NCI-H1092 treated with DMSO at 0.1 percent for 48 hours (cell line): ENCODE measurements at places on chromosomes 11 and 22.

GRCh38 chr11:120212259-120212878 is 1.5 kb downstream of the OAF start:
- DNase-seq, result no peak

DNA sequence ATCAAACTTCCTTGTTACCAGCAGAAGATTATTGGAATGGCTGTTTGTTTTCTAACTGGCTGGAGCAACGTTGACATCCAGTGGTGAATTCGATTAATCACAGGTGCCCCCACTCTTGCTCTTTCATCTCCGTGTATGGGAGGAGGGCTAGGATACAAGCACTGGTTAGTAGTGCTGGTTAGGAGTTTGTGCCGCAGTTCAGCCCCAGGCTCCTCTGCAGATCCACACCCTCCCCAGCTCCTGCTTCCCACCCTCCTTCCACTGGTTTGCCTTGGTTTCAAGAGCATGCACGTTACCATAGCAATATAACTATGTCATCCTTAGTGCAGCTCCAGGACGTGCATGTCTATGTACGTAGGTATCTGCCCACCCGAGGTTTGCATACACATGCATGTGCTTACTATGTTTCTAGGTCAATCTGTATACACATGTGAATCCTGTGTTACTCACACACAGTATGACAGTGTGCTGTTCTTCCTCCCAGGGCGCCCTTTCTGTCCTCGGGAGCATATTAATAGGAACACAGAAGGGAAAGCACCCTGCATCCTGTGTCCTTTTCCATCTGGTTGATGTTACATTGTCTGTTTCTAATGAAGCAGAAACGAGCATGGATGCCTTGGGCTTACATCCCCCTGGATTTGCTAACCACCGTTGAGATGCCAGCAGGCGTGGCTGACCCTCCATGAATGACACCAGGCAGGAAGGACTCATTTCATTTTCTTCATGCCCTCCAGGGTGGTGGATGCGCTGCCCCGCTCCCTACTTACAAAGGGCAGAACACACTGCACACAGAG is 539.3 kb downstream of the OPCML start:
- peak; percentile 75 for DNase-seq

GRCh38 chr11:118267486-118267885 is 3.4 kb upstream of the MPZL2 start:
- no peak for DNase-seq

DNA sequence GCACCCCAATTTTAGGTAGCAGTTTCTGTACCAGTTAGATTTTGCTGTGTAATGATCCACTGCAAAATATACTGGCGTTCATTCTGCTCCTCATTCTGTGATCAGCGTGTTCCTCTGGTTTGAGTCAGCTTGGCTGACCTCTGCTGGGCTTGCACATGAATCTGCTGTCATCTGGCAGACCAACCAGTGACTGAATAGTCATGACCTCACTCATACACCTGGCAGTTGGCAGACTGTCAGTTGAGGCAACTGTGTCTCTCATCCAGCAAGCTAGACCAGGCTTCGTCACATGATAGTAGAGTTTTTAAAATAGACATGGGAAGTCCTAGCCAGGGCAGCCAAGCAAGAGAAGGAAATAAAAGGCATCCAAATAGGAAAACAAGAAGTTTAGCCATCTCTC is 316.3 kb upstream of the LARGE1 start:
- DNase-seq, result no peak

DNA sequence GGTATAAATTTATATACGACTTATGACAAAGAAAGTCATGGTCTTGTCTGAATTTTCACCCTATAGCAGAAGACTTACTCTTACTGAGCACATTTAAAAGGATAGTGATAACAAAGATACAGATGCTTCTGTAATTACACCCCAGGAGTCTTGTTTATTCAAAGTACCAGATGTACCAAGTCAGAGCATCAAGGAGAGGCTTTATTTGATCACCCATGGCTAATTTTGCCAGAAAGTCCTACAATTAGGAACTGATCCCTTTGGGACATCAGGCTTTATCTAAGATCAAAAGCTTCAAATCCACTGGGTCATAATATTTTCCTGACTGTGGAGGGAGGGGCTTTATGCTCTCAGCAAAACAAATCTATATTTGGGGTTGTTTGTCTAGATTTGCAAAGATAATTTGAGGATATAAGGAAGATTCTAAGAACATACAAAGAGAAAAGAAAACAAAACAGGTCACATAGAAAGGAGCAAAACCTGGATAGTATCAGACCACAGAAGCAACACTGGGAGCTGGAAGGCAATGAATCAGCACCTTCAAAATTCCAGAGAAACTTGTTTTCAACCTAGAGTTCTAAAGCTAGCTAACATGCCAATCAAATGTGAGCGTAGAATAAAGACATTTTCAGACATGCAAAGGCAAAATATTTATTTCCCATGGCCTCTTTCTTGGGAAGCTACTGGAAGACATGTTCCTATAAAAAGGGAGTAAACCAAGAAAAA is 124.8 kb upstream of the CSNK2A3 start:
- peak; percentile 7 for DNase-seq

DNA sequence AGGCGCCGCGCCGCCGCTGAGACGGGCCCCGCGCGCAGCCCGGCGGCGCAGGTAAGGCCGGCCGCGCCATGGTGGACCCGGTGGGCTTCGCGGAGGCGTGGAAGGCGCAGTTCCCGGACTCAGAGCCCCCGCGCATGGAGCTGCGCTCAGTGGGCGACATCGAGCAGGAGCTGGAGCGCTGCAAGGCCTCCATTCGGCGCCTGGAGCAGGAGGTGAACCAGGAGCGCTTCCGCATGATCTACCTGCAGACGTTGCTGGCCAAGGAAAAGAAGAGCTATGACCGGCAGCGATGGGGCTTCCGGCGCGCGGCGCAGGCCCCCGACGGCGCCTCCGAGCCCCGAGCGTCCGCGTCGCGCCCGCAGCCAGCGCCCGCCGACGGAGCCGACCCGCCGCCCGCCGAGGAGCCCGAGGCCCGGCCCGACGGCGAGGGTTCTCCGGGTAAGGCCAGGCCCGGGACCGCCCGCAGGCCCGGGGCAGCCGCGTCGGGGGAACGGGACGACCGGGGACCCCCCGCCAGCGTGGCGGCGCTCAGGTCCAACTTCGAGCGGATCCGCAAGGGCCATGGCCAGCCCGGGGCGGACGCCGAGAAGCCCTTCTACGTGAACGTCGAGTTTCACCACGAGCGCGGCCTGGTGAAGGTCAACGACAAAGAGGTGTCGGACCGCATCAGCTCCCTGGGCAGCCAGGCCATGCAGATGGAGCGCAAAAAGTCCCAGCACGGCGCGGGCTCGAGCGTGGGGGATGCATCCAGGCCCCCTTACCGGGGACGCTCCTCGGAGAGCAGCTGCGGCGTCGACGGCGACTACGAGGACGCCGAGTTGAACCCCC is 798 bp downstream of the BCR start:
- no peak for DNase-seq

DNA sequence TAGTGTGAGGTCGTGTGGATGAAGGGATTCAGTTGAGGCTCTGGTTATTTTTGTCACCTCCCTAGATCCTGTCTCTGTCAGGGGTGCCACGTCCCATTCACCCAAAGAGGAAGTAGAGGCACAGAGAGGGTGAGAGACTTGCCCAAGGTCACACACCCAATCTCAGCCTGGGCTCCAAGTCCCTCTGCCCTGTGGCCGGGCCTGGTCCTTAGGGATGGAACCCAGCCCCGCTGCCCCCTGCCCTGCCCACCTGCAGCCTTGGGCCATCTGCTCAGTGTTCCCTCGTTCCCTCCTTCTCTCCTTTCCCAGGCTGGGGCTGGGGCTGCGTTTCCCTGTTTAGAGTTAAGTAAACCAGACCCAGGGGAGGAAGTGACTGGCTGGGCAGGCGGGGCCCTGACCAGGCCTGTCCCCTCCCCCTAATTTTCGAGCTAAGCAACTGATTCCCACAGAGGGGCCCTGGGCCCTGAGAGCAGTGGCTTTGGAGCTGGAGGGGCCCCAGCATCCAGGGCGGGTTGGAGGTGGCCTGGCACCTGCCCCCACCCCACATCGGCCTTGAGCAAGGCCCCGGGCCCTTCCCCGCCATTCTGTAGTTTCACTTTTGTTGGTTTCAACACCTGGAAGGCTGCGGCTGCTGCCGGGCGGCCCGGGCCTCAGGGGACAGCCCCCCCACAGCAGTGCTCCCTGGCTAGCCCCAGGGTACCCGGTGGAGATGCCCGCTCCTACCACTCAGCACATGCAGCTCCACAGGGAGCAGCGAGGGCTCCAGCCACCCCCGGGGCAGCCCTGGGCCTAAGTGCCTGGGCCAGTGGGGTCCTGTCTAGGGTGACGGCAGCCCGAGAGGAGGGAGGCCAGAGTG is 1.5 kb downstream of the TCIRG1 start:
- no peak for DNase-seq

DNA sequence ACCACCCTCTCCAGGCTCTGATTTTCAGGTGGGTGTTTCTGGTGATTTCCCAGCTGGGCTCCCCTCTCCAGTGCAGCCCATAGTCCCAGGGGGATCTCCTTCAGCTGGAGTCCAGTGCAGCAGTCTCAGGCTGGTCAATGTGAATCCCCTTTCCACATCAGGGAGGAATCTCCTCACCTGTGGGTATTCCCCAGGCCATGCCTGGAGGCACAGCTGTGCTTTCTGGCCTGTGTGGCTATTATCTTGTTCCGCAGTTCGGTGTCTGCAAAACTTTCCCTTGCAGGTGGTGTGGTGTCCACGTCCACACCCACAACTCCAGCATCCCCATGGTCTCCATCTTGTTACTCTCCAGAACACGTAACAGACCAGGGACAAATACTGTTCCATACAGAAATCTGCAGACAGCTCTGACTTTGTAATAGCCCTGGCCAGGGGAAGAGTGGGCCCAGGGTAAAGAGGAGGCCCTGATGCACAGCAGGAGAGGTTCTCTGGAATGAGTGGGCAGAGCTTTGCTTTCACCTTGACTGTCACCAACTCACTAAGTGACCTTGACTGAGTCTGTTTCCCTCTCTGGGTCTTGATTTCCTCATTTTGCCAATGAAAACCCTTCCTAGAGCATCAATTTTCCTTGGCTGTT is 183.2 kb downstream of the CSNK2A3 start:
- no peak for DNase-seq

DNA sequence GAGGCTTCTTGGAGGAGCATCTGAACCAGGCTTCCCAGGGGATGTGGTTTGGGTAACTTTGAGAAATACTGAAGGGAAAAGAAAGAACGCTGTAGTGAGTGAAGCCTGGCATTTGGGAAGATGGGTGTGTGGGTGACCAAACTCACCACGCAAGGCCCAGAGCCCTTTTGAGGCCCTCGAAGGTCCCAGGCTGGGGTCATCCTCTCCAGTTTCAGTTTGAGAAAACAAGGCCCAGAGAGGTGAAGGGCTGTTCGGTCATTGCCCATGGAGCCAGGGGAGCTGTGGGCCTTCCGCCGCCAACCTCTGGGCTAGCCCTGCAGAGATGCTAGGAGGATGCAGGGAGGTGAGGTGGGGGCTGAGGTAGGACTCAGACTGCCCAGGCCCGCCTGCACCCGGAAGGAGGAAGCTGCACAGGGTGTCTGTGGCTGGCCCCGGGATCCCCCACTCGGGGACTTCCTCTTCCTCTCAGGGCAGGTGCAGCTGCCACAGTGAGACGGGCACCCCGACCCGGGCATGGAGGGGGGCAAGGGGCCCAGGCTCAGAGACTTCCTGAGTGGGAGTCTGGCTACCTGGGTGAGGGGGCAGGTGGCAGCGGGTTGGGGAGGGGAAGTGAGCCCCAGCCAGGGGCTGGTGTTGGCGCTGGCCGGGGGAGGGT is at the start of gene CCDC88B:
Gene CCDC88B, plus strand, starts transcription at position 451 of the 655 bp plus-strand sequence. Its CDS starts 63 bp downstream, at position 514.
- DNase-seq, result no peak

DNA sequence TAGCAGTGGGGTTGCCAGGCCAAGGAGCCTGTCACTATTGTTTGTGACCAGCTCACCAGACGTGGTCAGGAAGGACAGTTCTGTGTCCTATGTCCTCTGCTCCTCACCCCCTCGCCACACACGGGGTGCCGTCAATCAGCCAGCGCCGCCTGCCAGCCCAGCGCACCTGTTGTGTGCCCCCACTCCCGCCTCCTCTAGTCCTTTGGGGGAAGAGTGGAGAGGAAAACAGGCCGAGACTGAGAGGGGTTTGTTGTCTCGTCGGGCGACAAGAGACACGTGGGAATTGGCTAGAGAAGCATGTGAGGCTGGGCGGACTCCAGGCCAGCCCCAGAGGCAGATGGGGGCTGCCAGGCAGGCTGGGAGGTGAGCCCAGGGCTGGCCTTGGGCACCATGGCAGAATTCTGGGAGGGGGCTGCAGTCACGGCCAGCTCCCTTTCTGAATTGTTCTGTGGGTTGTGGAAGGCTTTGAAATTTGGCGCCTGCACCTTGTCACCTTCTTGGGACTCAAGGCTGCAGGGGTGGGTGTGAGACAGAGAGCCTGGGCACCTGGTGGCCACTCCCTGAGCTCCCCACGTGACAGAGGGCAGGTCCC is 3.1 kb upstream of the KCNQ1OT1 start:
- DNase-seq, result no peak

DNA sequence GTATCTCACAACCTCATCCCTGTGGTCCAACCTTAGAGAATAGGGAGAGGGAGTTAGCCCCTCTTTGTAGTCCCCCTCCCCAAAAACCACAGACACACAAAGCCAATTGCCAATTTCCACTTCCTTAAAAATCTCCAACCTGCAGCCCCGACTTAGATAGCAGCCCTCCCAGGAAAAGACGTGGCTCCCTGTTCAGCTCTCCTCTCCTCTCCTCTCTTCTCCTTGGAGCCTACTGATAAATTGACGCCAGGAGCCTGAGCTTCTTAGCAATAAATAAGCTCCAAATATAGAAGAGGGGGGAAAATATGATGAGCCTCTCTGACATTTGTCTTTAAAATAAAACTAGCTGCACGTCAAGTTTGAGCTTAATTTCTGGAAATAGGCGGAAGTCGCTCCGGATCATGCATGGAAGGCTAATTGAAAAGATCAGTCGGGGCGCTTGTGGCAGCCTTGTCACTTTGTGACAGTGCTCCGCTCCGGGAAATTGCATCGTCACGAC is 7.3 kb downstream of the PAX6 start:
- no peak for DNase-seq

DNA sequence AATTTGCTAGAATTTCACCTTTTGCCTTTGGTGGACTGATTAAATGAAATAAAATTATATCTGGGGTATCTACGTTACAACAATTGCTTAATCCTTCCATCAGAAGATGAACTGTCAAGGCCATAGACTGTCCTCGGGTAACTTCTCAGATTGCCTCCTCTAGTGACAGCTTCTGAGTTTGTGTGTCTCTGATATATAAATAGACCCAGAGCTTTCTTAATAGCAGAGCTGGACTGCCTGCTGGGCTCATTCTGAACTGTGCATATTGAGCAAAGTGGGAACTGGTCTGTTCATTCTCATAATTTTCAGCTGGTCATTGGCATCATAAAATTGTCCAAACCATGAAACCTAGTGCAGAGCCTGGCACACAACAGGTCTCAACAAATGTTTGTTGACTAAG is 99.1 kb upstream of the GRAMD1B start:
- DNase-seq, result no peak

GRCh38 chr11:73510877-73511276 is 87.0 kb downstream of the FAM168A start:
- DNase-seq, result no peak

GRCh38 chr11:65090628-65091027 is 5.4 kb upstream of the VPS51 start:
- DNase-seq, result no peak

- no peak for DNase-seq
Observed at GRCh38 chr11:56948991-56949515, 39.7 kb upstream of the OR5AK2 start.

GRCh38 chr22:24707470-24707801 is 67.1 kb downstream of the PIWIL3 start:
- DNase-seq, result no peak

GRCh38 chr22:31680861-31681341 is 18.9 kb upstream of the PISD start:
- DNase-seq, result no peak
